ENCODE measurements at places on chromosomes 5 and 9.

DNA sequence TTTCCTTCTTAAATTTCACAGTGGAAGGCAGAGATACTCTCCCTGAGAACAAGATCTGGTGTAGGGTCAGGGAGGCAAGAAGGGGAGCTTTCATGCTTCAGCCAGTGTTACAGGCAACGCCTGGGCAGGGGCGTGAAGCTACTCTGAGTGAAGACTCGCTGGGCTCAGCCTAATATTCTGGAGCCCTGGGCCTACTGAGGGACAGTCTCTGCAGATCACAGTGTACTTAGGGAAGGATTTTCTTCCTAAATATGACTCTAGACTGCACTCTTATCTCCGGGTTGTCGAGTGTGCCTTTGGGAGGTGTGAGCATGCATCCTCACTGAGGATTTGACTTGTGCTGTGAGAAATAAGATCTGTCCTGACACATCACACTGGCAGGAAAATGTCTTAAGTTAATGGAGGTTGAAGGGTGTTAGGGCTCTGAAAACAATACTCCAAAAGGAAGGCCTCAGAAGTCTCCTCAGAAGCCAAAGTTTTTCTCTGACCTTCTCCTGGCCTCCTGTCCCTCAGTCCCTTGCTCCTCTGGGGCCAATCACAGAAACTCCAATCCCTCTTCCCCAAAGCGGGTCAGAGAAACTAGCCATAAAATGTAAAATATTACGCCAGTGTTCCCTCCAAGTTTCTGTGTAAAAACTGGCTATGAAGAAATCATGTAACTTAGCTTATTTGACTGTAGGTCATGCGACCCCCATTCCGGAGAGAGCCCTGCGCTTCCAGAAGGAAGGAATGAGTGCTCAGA is 156.8 kb upstream of the TBC1D2 start:
- no peak for DNase-seq

DNA sequence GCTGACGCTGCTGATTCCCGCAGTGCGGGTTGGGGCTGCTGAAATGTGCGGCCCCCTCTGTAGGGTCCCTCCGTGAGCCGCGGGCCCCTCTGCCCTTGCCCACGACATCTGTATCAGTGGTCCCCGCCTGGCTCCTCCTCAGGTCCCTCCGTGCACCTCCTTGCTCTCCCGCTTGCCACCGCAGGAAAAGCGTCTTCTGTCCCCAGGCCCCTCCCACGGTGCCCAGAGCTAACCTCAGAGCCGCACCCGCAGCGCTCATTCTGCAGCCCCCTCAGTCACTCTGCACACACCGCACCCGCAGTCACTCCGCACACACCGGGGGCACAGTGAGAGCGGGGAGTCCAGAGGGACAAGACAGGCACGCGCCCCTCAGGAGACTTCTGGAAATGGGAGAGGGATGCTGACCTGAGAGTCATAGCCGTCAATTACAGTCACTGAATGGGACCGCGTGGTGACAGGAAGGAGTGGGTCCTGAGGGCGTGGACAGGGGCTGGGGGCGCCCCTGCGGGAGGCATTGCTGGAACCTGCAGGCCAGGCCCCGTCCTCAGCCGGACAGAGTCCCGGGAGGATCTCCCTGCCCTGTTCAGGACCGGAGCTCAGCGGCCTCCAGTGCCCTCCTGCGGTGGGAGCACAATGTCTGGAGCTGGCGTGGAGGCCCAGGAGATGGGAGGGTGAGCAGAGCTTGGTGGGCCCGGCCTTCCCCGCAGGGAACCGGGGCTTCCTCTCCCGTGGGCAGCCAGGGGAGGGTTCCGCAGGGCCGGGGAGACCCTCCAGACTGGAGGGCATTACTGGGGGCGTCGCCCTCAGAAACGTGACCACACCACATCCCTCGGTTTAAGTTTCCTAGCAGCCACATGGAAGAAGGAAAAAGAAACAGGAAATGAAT is 66.1 kb upstream of the CTSL start:
- no peak for DNase-seq

GRCh38 chr5:55568654-55569512 is 34.1 kb upstream of the PLPP1 start:
- DNase-seq, result peak; percentile 77

GRCh38 chr5:94691291-94691690 is 72.8 kb downstream of the SLF1 start:
- no peak for DNase-seq

GRCh38 chr5:127010362-127010761 is 20.0 kb downstream of the MARCHF3 start:
- no peak for DNase-seq

GRCh38 chr5:126277762-126278161 is 145.4 kb upstream of the GRAMD2B start:
- no peak for DNase-seq

DNA sequence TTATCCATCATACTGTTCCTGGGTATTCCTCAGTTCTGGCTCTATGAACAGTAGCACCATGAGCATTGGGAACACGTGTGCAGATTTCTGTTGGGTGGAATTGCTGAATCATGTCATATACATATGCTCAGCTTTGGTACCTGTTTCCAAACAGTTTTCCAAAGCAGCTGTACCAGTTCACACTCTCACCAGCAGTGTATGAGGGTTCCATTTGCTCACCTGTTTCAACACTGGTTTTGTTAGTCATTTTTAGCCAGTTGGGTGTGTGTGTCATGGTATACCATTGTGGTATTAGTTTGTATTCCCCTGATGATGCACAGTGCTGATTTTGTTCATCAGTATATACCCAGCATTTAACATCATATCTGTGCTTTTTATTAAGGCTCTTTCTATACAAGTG is 56.7 kb upstream of the ECM2 start:
- DNase-seq, result no peak

GRCh38 chr9:129027685-129028191 is 393 bp downstream of the SH3GLB2 start:
- no peak for DNase-seq
